OCI-M1 (cell line): ENCODE measurements at places on chromosomes 6 and 20.

- DNase-seq = no peak
Observed at GRCh38 chr6:118281291-118281690, 266.8 kb upstream of the PLN start.

GRCh38 chr6:7129360-7129759 lies 21.6 kb downstream of the RREB1 start:
- no peak for DNase-seq

- peak; percentile 81 for DNase-seq
Observed at GRCh38 chr6:116866281-116866871, 10.7 kb upstream of the RFX6 start.

- DNase-seq = no peak
Observed at GRCh38 chr6:137226697-137227096, 7.5 kb upstream of the IFNGR1 start.

DNA sequence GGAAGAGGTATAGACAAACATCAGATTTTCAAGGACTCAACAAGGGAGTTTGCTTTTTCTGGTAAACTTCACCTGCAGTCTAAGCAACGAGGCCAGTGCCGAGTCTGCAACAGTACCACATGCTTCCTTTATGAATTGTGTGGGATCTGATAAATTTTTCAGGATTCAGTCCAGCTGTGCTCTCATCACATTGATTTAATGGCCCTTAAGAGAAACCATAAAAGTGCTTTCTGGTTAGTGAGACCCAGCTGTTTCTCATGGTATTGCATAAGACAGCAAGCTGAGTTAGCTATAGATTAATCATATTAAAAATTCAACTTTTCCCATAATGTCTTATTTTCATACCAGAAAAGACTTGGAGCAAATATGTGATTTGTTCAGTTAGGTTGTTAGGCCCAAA lies 291.4 kb downstream of the CENPW start:
- DNase-seq = no peak

DNA sequence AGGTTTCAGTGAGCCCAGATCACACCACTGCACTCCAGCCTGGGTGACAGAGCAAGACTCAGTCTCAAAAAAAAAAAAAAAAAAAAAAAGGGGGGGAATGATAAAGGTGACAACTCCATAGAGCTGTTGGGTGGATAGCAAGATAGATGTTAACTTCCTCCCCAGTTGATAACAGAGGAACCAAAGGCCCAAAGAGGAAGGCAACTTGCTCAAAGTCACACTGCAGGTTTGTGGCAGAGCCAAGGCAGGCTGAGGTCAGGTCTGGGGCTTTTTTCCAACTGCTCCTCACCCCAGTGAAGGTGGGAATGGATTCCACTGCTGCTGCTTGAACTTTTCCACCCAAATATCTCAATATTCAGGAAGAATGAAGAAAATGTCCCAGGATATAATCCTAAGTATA lies 26.7 kb downstream of the HCK start:
- peak; percentile 21 for DNase-seq

DNA sequence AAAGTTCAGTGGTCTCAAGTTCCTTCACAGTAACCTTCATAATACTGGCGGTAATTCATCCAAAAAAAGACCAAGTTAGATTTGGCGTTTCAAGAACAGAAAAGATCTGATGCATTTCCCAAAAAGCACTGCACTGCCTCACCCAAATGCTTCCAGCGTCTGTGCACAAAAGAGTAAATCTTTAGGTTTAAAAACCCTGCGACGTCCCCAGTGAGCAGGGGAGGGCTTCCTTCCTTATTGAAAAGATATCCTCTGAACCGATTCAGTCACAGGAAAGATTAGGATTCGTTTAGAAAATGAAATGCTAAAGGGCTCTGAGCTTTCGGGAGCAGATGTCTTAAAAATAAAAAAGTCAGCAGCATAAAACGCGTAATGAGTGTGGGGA lies 654 bp downstream of the TBC1D7 start:
- DNase-seq = peak; percentile 79

DNA sequence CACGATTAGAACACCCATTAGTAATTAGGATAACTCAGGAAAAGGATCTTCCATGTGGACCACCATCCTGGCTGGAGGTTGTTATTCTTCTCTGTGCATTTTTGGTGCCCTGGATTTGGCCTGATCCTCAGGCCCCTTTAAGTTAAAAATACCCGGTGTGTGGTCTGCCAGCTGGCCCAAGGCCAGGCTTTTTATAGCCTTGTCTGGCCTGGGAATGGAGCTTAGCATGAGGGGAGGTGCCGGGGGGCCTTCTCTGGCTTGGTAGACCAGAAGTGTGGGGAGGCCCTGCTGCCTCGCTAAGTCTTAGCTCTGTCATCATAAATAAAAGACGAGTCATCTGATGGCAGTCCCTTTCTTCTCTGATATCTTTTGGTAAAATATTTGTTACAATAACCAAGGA lies 71.4 kb downstream of the ARID1B start:
- peak; percentile 73 for DNase-seq

DNA sequence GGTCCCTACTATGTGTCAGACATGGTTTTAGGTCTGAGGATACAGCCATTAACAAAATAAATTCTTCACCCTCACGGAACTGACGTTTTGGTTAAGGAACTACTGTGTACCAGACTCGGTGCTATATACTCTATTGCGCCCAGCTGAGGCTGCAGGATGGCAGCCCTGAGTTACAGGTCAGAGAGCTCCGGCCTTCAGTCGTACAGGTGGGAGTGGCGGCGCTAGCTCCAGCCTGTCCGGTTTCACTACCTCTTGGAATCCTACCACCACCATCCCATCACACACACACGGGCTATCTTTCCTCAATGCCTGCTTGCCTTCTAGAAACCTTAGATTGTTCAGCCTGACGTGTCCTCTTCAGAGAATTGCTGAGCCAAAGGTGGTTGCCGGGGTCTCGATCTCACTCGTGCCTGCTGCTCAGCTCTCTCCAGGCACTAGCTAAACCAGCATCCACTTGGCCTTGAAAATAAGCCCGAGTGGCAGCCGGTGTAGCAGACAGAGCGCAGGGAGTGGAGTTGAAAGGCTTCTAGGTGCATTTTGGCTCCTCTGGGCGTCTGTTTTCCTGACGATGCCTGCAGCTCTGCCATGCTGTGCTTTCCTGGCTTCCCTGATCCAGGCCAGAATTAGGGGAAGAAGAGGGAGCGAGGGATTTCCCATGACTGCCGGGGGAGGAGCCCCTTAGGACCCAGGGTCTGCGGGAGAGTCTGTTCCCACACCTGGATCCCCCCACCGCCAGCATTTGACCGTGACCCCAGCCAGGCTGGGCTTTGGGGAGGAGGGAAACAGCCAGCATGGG lies 1.1 kb upstream of the TCF15 start:
- no peak for DNase-seq
